HT1080 (cell line): ENCODE measurements at places on chromosomes 16 and 17.

GRCh38 chr17:37047631-37048104, 98.9 kb downstream of the AATF start:
- DNase-seq = peak; percentile 71

DNA sequence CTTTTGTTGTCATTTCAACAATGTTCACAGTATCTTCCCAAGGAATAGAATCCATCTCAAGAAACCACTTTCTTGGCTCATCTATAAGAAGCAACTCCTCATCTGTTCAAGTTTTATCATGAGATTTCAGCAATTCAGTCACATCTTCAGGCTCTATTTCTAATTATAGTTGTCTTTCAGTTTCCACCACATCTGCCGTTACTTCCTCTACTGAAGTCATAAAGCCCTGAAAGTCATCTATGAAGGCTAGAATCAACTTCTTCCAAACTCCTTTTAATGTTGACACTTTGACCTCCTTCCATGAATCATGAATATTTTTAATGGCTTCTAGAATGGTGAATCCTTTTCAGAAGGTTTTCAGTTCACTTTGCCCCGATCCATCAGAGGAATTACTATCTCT, 102.1 kb downstream of the CDH13 start:
- no peak for DNase-seq

GRCh38 chr17:1027044-1027443, 30.1 kb downstream of the TIMM22 start:
- no peak for DNase-seq

DNA sequence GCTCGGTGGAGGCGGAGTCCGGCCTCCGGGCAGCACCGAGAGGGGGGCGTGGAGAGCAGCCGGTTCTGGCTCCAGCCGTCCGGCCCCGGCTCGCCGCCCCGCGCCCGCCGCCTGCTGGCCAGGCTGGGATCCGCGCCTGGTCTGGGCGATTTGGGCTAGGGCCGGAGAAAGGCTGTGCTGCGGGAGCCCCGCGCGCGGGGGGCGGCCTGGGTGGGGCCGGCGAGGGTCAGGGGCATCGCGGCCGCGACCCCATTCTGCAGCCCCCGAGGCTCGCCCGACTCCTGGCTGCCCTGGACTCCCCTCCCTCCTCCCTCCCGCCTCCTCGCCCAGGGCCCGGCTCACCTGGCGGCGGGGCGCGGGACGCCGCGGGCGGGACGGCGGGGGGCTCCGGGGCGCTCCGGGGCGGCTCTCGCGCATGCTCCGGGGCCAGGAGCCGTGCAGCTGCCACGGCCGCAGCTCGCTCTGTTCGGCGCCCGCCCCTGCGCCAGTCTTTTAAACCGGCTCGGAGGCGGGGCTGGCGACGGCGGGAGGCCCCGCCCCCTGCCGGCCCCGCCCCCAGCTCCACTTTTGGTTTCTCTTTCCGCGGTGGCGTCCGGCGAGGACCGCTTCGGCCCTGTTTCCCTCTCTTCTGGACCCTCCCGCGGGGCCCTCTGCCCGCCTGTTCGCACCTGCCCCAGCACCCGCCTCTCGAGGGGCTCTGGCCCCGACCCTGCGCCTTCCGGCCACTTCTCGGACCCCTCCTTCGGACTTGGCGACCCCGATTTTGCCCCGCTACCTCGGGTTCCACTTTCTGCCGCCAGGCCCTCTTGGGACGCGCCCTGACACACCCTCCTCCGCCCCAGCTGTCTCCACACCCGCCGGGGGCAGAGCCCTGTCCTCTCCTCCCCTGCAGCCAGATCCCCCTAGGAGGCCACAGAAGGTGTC, at the start of gene SOCS1:
Gene SOCS1 (minus strand): TSS at position 468 of the 924 bp plus-strand sequence. CDS start 726 bp downstream, outside the sequence.
- DNase-seq = peak; percentile 77

DNA sequence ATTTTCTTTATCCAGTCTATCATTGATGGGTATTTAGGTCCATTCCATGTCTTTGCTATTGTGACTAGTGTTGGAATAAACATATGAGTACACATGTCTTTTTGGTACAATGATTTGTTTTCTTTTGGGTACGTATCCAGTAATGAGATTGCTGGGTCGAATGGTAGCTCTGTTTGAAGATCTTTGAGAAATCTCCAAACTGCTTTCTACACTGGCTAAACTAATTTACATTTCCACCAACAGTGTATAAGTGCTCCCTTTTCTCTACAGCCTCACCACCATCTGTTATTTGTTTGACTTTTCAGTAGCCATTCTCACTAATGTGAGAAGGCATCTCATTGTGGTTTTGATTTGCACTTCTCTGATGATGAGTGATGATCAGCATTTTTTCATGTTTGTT, 103.7 kb downstream of the GOSR1 start:
- DNase-seq = no peak

GRCh38 chr17:3773511-3773910, 27.5 kb downstream of the ITGAE start:
- DNase-seq = peak; percentile 61

DNA sequence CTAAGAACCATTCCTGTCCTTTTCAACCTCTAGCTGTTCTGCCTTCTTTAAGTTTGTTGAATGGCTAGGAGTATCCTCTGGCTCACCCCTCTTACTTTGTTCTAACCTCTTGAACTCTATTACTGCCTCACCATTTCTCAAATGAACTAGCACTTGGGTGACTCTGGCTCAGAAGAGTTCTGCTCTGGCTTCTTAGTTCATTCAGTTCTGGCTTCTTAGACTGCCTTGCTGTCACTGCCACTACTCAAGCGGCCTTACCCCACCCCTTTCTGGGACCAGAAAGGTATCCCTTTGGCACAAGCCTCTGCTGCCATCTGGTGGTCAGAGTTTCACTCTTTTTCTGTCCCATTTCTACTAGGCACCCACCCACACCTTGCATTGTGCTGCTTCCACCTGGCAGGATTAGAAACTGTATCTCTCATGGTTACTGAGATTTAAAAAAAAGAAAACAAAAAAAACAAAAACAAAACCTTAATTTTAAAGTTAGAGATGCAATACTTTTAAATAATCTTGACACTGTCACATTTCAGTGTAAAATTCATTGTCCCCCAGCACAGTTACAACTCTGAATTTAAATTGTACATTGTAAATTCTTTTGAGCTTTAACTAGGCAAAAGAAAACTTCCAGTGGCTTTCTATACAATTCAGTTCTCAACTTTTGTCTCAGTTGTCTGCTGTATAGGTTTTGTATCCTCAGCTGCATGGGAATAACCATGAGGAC, 6.9 kb upstream of the ABCA10 start:
- peak; percentile 70 for DNase-seq

DNA sequence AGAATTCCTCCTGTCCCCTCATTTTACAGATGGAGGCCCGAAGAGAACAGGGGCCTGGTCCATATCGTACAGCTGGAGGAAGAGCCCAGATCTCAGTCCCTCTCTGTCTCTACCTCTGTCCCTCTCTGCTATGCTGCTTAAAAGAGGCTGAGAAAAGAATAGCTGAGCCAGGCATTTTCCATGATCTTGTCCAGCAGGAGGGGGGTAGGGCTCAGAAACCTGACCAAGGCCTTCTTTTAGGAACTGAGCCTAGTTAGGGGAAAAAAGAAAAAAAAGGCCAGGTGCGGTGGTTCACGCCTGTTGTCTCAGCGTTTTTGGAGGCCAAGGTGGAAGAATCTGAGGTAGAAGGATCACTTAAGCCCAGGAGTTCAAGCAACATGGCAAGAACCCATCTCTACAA, 84.2 kb downstream of the MGAT5B start:
- no peak for DNase-seq
